ENCODE measurements at places on chromosomes 11 and 22.

DNA sequence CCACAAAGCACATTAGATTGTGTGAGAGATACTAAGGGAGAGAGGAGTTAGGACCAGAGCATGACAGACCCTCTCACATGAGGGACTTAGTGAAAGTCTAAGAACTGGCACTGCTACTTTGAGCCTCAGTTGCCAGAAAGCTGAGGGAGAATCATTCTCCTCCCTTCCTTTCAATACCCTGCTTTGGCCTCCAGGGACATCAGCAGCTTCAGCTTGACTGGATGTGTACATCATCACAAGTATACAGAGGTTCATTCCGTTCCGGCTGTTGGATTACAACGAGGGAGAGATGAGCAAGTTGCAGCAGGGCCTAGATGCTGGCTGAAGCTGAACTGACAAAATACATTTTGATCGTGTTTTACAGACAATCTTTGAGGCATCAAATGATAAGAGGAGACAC, 15.7 kb upstream of the ANO5 start:
- no peak for DNase-seq

- DNase-seq, result no peak
Observed at GRCh38 chr11:3866206-3866605, 10.7 kb downstream of the STIM1 start.

DNA sequence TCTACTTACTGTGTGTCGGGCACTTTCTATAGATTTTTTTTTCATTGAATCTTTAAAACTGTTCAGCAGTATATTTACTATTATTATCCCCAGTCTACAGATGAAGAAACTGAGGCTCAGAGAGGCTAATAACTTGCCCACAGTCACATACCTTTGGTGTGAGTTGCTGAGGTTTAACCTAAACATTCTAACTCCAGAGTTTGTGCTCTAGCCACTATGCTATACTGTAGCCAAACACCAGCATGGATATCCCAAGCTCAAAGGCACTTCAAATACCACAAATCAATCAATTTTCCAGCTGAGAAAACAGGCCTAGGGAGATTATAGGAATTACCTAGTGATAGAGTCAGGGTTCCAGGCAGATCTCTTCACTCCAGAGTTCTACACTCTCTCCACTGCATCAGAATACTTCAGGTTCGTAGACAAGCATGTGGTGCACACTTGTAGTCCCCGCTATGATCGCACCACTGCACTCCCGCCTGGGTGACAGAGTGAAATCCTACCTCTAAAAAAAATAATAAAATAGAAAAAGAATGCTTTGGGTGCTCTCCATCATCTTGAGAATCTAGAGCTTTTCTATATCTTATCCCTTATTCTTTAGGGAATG, 20.4 kb upstream of the UPB1 start:
- DNase-seq, result no peak

GRCh38 chr22:21688341-21688705, 22.5 kb downstream of the PPIL2 start:
- no peak for DNase-seq

- DNase-seq, result no peak
Observed at GRCh38 chr22:42696331-42696967, 24.2 kb downstream of the A4GALT start.

DNA sequence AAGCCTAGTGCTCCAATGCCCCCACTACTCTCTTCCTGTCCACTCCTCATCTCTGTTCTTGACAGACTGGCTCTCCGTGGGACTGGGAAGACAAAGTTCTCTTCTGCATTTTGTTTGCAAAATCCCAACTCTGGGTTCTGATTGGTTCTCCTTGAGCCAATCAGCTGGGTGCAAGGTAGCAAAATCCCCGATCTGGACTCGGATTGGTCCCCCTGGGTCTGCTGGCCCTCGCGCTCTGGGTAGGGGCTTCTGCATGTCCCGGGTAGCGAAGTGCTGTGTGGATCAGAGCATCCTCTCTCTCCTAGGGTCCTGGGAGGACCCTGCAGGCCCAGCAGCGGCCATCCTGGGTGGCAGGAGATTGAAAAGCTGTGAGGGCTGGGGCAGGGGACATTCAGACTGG, 22.3 kb upstream of the A4GALT start:
- no peak for DNase-seq

- DNase-seq, result no peak
Observed at GRCh38 chr11:27770576-27770975, 70.3 kb upstream of the BDNF start.

GRCh38 chr11:20351136-20351535, 12.4 kb upstream of the HTATIP2 start:
- DNase-seq, result no peak

GRCh38 chr22:29313126-29313575, 2.3 kb downstream of the RASL10A start:
- no peak for DNase-seq

DNA sequence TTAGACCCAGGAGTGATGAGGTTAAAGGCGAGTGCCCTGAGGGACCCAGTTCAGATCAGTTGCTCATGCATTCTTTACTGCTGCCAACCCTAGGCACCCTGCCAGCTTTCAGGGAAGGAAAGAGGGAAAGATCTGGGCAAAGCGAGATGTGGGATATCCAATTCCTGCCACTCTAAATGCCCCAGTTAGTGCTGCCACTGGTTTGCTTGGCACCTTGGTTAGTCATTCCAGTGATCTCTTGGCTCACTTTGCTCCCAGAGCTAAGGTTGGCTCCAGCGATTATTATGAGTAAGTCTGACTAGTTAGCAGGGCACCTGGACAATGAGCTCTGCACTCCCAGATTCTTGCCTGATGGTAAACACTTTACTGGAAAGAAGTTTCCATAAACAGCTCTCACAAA, 85.0 kb downstream of the INSC start:
- no peak for DNase-seq

- no peak for DNase-seq
Observed at GRCh38 chr11:10993186-10993585, 135.3 kb upstream of the ZBED5 start.

GRCh38 chr11:31236143-31236542, 133.4 kb downstream of the DCDC1 start:
- no peak for DNase-seq

DNA sequence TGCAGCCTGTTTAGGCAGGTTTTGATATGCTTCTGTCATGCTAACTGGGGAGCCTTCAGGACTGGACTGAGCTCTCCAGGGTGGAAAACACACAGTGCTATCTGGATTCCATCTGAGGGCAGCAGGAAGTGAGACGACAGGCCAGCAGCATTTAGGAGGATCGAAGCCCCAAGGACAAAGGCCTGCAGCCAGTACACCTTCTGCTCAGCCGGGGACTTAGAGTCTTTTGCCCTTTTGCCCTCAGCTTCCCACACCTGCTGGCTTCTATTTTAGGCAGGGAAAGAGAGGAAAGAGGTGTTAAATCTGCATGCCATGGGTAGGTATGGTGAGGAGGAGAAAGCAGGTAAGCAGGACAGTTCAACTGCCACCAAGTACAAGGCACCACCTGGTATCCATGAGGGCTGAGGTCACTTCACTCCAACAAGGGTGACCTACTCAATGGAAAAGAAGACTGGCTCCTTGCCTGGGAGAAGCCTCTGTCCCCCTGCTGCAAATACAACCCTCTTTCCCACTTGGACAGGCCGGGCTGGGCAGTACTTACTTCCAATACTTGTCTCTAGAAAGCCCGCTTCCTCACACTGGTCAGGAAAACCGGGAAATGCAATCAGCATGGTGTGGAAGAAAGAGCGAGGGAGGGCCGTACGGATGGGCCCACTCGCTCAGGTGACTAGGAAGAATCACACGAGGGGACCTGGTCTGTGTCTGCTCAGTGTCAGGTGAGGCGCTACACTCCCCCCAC, 12.3 kb downstream of the LARGE2 start:
- no peak for DNase-seq

DNA sequence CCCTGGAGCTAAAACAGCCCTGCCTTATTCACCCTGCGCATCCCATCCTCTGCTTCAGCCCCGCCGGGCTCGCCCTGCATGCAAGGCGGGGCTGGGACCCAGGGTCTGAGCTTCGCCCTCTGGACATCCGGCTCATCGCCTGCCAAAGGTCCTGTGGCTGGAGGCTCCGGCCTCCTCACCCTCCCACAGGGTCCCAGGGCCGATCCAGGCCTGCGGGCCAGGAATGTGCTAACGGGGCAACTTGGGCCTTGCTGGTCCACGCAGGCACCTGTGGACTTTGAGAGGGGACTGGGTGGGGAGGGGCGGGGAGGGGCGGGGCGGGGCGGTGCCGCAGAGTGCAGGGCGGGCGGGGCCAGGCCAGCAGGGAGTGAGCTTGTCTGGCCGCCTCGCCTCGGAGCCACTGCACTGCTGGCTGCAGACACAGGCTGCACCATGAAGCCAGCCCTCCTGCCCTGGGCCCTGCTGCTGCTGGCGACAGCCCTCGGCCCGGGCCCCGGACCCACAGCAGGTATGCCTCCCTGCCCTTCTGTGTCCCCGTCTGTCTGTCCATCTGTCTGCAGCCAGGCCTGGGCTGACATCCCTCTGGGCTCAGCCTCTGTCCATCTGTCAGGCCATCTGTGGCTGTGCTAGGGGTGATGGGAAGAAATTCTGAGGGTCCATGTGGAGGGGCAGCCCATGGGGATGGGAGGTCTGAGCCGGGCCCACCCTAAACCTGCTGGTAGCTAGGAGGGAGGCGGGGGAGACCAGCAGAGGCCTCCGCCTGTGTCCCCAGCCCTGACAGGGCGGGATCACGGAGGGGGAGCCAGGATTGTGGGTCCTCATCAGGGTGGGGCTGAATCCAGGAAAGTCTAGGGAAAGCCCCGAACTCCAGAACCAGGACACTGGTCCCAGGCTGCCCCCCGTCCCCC, at the start of gene SUSD2:
Gene SUSD2 (plus strand): TSS at position 400 of the 908 bp plus-strand sequence. CDS start 33 bp downstream, at position 433.
- DNase-seq, result no peak

- DNase-seq, result no peak
Observed at GRCh38 chr22:46576556-46577367, 39.3 kb upstream of the CELSR1 start.

GRCh38 chr11:130369141-130369691, 54.5 kb upstream of the ZBTB44 start:
- DNase-seq, result no peak

GRCh38 chr22:17903564-17904295, 120.6 kb downstream of the MICAL3 start:
- no peak for DNase-seq

DNA sequence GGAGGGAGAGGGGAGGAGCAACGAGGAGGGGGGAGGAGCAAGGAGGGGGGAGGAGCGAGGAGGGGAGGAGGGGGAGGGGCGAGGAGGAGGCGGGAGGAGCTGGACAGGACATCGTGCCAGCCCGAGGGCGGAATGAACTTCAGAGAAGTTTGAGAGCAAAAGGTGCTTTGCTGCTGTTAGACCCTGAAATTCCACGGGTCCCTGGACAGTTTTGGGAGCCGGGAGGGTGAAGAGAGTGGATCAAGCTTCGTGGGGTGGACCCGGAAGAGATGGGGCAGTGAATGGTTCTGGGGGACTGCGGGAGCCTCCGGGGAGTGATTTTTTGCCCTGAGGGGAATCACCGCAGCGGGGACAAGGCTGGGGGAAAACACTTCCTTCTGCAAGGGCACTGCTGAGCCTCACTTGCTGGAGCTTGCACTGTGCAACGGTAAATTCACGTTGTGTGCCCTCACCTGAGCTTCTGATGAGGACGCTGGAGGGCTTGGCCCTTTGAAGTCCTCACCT, 10.7 kb upstream of the NLRP6 start:
- peak; percentile 26 for DNase-seq

DNA sequence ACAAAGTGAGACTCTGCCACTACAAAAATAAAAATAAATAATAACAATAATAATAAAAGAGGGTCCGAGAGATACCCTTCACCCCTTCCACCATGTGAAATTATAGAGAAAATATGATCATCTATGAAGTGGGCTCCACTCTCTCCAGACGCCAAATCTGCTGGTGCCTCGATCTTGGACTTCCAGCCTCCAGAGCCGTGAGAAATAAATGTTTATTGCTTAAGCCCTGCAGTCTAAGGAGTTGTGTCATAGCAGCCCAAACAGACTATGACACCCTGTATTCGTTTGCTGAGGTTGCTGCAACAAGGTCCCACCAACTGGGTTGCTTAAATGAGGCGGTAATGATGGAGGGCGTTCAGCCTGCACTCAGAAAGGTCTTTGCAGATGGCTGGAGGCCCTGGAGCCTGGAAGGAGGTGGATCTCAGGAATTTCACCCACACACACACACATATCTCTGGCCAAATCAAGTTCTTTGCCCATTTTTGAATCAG, 7.6 kb upstream of the SEPTIN5 start:
- DNase-seq, result no peak

GRCh38 chr11:6862961-6863360, at the start of gene OR10A2:
TSS of gene OR10A2 (plus strand) at chr11:6863057. CDS start at chr11:6869755, 6,698 bp downstream.
- no peak for DNase-seq

DNA sequence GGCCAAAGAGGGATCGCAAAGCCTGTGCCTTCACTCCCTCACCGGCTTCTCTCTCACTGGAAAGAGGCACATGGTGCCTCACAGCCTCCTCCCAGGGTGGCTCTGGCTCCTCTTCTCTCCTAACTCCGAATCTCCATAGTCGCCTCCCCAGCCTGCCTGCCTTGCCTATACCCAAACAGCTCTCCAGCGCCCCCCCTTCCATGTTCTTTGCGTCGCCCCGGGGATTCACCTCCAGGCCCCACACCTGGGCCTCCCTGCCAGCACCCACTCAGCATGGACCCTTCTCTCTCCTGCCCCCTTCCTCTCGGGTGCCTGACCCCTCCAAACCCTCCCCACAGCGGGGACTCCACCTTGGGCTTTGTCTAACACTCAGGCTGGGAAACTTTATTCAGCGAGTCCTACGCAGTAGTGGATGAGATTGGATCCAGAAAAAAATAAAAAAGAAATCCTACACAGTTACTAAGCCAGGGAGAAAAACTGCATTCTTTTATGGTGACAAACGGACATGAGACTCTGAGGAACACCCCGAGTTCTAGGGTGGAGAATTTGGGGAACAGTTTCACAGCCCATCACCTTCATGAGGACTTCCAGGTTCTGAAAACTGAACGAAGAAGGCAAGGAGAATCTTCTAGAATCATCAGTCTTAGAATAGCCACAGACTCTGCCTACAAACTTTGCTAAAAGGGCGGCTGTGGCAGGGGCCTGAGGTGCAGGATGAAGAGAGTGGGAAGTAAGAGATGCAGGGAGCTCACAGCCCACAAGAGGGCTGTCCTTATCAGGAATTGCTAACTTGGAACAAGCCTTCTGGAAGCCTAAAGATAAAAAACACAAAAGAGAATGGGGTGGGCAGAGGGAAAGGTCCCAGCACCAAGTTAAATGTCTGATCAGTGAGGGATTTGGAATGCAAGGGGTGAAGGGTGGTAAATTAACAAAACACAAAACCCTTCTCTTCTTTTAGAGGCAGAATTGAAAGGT, 5.3 kb downstream of the PPM1F start:
- DNase-seq, result peak; percentile 61

GRCh38 chr11:2576111-2576510, 123.7 kb downstream of the KCNQ1OT1 start:
- no peak for DNase-seq

- no peak for DNase-seq
Observed at GRCh38 chr11:84824624-84825023, 802.5 kb downstream of the DLG2 start.

DNA sequence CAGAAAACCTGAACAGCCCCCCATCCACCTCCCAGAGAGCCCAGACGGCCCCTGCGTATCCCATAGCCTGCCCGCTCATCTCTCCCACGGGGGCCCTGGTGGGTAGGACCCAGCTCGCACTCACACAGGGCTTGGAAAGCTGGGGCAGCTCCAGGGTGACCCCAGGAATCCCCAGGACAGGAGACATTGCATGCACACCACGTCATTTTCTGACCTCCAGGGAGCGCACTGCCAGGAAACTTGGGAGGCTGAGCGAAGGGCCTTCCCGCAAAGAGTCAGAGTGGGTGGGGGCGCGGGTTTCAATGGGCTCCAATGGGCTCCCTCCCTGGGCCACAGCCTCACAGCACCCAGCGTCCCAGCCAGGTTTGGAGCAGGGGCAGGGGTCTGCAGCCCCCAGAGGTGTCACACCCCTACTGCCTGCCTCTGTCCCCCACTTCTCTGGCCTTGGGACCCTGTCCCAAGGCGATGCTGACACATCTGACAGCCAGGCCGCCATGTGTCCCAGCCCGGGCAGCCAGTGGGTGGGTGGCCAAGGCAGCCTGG, 8.2 kb upstream of the SYT8 start:
- no peak for DNase-seq

Data from CMK (cell line).